ENCODE measurements at places on chromosomes 3 and 15.

DNA sequence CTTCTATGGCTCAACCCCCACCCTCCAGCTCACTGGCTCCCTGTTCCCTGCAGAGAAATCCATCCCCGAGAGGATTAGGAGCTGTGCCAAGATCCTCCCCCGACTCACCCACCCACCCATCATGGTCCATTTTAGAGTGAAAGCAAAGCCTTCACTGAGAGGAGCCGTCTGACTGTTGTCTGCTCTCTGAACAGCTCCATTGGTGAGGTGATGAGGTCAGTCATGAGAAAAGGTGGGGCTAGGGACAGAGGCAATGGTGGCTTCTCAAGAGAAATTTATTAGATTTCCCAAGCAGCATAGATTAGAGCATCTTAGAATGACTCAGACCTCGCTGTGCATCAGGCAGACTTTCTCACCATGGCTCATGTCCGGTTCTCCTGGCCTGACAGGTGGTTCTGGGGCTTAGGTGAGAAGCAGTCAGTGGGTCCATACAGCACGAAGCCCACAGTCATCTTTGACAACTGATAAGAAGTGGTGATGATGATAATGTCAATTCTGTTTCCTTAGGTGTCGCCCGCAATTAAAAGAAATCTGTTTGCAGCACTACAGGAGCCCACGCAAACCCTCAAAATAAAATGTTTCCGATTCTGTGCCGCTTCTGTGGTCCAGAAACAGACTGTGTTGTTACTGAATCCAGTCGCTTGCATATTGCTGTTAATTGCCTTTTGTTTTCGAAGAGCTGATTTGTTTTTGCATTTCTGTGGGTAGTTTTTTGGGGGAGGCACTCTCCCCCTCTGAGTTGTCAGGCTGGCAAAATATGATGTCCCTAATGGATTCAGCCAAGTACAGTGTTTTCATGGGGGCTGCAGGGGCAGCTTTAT is 24.8 kb upstream of the RHO start:
- no peaks in the 10 kb centered on the region for H3K36me3 ChIP-seq
- no peak for DNase-seq
- H3K27ac ChIP-seq, result no peak overlapping the region
- H3K27me3 ChIP-seq, result no peaks in the 10 kb centered on the region
- no peak overlapping the region for H3K4me3 ChIP-seq

- peak; percentile 52 for DNase-seq
- peaks cover 19% of the 10 kb centered on the region for H3K4me1 ChIP-seq
- no peaks in the 10 kb centered on the region for H3K36me3 ChIP-seq
- no peaks in the 10 kb centered on the region for H3K27me3 ChIP-seq
- H3K4me3 ChIP-seq, result no peak overlapping the region
These were observed 592.1 kb upstream of the GBE1 start for GRCh38 chr3:82353306-82354171.

DNA sequence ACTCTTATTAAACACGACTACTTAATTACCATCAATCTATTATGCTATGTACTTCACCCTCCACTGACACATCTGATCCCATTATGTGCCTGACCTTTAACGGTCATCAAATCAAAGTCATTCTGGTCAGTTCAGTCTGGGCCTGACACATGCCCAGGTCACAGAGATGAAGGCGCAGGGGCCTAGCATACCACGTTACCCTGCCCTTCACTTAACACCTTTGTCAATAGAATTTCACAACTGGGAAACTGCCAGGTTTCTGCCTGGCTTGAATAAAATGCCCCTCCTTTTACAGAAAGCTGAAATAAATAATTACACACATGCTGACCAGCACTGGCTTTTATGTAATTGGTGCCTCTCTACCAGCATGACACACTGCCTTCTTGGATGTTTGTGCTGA is 39.5 kb downstream of the MECOM start:
- no peaks in the 10 kb centered on the region for H3K27me3 ChIP-seq
- no peak overlapping the region for H3K27ac ChIP-seq
- H3K4me3 ChIP-seq, result no peak overlapping the region
- H3K36me3 ChIP-seq, result no peaks in the 10 kb centered on the region

GRCh38 chr3:99500485-99500884 is 137.9 kb upstream of the COL8A1 start:
- no peaks in the 10 kb centered on the region for H3K27me3 ChIP-seq
- H3K27ac ChIP-seq, result no peak overlapping the region
- no peaks in the 10 kb centered on the region for H3K4me1 ChIP-seq
- peak overlapping the region; percentile 13 for H3K4me3 ChIP-seq
